ENCODE measurements at places on chromosomes 3 and 15. TPM values are rescaled to one million over a fixed set of nuclear protein-coding genes. Genes with fewer than 3 reads are reported as not detected.

DNA sequence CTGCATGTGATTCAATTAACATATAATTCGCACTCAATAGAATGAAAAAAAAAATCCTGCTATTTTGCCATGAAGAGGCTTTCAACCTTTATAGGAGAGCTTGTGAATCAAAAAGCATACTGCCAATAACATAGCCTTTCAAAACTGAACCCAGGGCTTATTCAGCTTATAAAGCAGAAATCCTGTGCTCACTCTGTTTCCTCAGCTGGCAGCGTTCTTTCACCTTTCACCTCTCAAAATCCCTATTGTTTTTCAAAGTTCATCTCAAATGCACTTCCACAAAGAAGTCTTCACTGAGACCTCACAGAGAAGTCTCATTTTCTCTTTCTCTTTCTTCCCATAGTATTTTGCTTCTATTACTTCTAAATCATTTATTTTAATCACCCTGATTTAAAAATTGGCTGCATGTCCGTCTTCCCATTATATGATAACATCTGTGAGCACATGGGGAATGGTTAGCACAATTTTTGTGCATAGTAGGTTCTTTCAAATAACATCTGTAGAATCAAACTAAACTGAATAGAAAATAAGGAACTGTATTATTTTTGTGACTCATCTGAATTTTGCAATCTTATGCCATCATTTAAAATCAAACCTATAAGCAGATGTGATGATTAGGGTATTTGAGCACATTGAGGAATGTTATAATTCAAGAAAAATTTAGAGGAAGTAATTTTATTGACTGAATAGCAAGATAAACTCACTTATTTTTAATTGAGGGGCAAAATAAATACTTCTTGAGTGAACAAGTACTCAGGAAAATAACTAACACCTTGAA, 373.4 kb downstream of the NLGN1 start:
- no peak for DNase-seq

GRCh38 chr3:191566469-191566868, 105.5 kb downstream of the PYDC2 start:
- no peak for DNase-seq

DNA sequence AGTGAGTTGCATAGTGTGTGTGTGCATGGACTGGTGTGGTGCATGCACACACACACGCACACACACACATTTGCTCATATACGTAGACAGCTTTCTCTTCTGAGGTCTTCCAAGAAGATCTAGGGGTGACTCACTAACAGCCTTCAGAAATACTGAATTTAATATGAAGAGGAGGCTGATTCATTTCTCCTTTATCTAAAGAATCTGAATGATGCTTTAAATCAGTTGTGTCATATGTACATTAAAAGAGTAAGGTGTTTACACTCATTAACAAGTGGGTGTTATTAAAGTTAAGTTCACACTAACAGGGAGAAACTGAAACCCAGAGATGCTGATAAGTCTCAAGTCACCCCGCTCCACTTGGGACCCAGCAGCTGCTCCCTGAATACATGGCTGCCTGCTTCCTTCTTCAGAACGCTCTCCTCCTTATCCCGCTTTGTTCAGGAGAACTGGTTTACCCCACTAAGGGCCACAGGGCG, 22.0 kb downstream of the TMPRSS7 start:
- no peak for DNase-seq

- DNase-seq = peak; percentile 77
These were observed 10.3 kb upstream of the KIF7 start for GRCh38 chr15:89665449-89666181.

DNA sequence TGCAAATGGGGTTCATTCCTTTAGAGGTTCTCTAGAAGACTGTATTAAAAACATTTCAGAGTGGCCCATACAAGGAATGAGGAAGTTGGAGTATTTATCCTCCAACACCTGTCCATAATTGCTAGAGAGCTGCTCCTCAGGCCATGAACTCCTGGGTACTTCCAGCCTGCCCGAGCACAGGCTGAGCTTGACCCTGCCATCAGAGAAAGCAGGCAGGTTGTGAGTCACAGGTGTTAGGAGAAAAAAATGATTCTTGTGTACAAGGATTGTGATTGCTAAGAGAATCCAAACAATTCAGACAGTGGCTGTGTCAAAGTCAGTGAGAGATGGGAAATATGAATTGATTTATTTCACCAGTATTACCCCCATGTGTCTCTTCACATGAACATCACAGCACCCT, 156.8 kb upstream of the GADL1 start:
- DNase-seq = no peak

GRCh38 chr3:177144922-177145321, 52.4 kb downstream of the TBL1XR1 start:
- DNase-seq = peak; percentile 24

GRCh38 chr3:2771193-2771592, 339.0 kb downstream of the IL5RA start:
- no peak for DNase-seq

- no peak for DNase-seq
These were observed 60.7 kb downstream of the CACNA1D start for GRCh38 chr3:53555068-53555588.

GRCh38 chr3:119490153-119490552, 8.2 kb upstream of the TIMMDC1 start:
- no peak for DNase-seq

- no peak for DNase-seq
These were observed 44.2 kb upstream of the SKOR1 start for GRCh38 chr15:67781061-67781460.

GRCh38 chr3:40803311-40803710, 278.6 kb downstream of the ZNF621 start:
- no peak for DNase-seq

DNA sequence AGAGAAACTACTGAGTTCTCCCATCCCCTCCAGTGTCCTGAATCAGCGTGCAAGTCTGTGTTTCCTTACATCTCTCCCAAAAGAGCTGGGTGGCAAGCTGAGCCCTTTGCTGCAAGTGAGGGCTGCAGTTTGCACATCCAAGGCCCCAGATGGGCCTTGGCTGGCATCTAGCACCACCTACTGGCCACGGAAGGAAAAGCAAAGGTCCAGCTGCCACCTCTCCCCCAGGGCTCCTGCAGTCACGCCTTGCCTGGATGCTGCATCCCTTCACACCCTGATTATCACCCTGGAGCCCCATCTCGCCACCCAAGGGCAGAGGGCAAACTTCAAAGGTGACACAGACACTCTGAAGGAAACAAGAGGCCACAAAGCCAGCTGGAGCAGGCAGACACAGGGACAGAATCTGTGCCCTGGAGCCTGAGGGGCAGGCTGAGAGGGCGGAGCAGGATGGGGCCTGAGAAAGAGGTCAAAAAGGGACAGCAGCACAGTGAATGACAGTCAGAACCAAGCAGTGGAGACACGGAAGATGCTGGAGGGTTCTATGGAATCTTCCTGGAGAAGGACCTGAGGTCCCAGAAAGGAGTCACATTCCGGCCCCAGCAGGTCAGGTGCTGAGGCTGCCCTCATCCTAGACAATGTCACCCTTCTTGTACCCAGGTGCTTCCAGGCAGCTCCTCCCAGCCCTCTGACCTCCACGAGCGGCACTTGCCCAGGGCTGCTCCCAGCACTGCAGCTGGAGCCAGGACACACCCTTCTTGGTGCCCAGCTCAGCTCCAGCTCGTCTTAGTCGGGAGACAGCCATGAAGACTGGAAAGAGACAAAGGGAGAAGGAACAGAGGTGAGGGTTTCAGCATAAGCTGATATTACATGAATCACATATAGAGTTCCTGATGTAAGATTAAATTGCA, 18.3 kb upstream of the NTRK3 start:
- peak; percentile 86 for DNase-seq

DNA sequence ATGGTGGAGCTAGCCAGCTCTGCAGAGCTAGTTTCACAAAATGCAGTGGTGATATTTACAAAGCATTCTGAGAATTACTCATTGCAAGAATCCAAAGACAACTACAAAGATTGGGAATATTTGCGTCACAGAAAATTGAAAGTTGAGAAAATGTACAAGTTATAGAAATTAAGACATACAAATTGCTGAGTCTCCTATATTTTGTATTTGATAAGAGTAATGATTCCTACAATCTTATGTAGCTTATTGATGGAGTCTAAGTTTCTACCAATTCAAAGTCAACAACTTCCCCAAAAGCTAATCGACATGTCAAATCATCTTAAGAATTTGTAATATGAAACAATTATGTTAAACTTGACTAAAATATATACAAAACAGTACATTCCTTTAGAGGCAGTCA, 46.4 kb upstream of the TOP2B start:
- no peak for DNase-seq

- no peak for DNase-seq
These were observed 315.8 kb downstream of the NTRK3 start for GRCh38 chr15:87940768-87941167.

GRCh38 chr3:8573342-8573926, 71.2 kb downstream of the SSUH2 start:
- peak; percentile 34 for DNase-seq

GRCh38 chr3:150168698-150169097, 198.0 kb upstream of the PFN2 start:
- peak; percentile 81 for DNase-seq

DNA sequence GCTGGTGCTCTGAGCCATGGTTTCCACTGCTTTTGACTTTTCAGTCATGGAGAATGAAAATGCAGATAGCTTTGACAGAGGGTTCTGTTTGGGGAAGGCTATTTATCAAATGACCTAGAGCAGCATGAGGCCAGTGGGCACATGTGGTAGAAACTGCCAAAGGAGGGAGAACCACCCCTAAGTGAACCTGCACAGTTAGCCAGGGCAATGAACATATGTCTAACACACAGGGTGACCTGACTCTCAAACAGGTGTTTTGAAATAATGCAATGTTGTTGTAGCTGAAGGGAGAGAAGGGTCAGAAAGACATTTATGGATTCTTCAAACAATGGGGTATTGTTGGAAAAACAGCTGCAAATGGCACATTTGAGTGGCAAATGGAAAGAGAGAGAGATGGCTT, 174.4 kb upstream of the FAM3D start:
- DNase-seq = no peak

DNA sequence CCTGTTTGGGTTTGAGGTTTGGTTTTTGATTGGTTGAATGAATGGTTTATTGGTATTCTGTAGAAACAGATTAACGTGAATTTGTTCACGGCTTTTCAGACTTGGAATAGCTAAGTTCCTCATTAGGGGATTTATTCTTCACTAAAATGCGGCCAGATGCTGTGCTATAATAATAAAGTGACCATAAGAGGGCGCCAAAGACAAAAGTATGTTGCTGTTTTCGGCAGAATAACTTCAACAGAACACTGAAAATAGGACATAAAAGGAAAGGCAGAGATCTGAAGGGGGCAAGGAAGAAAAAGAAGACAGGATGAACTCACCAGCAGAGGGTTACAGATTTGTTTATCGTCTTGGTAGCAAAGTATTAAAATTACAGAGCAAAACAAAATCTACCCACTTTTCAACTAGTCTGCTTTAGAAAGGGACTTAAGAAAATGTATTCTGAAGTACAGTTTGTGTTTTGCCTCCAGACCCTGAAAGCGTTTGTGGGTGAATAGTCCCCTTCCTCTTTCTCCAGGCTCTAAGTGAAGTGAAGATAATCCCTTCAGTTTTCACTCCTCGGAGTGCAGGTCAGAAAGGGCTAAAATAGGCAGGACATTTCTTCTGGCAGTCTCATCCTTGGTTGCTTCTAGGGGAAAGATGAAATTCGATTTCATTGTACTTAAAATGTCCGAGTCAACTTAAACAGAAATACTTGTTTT, 147.6 kb downstream of the IL20RB start:
- DNase-seq = peak; percentile 90

DNA sequence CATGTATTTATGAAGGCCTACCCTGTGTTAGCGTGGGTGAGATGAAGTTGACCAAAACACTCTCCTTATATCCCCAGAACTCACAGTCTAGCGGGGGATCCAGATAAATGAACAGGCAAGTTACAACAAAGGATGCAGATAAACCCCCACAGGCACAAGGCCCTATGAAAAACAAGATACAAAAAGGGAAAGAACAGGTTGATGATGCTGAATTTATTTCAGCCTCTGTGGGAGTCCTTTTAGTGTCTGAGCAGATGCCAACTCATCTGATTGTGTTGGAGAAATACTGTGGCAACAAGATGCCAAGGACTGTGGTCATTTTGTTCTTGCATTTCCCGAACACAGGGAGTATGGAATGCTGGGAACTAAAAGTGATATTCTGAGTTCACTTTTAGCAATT, 300.0 kb downstream of the CHST2 start:
- DNase-seq = no peak

DNA sequence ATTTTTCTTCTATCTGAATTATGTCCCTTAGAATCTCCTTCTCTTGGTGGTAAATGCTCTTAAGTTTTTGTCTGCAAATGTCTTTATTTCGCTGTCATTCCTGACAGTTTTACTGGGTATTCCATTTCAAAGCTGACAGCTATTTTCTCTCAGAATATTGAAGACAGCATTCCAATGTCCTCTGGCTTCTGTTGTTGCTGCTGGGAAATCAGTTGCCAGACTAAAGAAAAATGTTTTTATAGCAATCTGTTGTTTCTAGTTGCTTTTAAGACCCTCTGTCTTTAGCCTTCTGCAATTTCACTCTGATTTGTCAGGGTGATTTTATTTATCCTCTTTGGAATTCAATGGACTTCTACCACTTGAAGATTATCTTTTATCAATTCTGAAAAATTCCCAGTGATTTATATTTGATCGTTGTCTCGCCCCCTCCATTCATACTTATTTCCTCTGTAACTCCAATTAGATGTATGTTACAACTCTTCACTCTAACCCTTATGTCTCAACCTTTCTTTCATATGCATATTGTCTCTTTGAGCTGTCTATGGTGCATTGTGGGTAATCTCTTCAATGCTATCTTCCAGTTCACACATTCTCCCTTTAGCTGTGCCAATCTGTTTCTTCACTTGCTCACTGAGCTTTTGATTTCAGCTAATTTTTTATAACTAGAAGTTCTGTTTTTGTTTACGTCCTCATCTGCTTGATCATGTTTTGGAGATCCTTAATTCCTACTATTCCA, 23.5 kb downstream of the UBXN7 start:
- DNase-seq = no peak

- peak; percentile 28 for DNase-seq
These were observed 14.4 kb upstream of the STARD5 start for GRCh38 chr15:81338170-81339007.

- no peak for DNase-seq
These were observed 58.4 kb downstream of the SENP7 start for GRCh38 chr3:101454629-101455028.

The C2CD4A gene
- total RNA-seq = not detected

The KNL1 gene
- 13.0 TPM for total RNA-seq

The POLG gene
- 44.7 TPM for total RNA-seq

The SIN3A gene
- 48.2 TPM for total RNA-seq

The CHL1 gene
- 69.0 TPM for total RNA-seq

The CPEB1 gene
- total RNA-seq = 1.1 TPM

The CPA3 gene
- total RNA-seq = 10.2 TPM

The GNAI2 gene
- total RNA-seq = 120 TPM

The SAMMSON gene
- 0.41 TPM for total RNA-seq

The NPAP1 gene
- not detected for total RNA-seq

The GOLGA6L26 gene
- total RNA-seq = not detected

The PLXNB1 gene
- 48.2 TPM for total RNA-seq

The TRAT1 gene
- total RNA-seq = not detected

Measured in tongue (tissue), 3 donors.